Subcutaneous preadipocyte (primary cell): ENCODE measurements at places on chromosomes 2 and 18. TPM values are rescaled to one million over a fixed set of nuclear protein-coding genes. Genes with fewer than 3 reads are reported as not detected.

Gene DNAJC5G
- total RNA-seq, result not detected in 2 replicates

Gene ERLEC1
- total RNA-seq, result 50.7 and 68.8 TPM in 2 replicates

Gene ELOA2
- not detected in 2 replicates for total RNA-seq

Gene MC5R
- total RNA-seq, result not detected in 2 replicates

Gene SESTD1
- total RNA-seq, result 30.1 and 33.4 TPM in 2 replicates

Gene TMEM200C
- under 0.01 TPM in 1 of 2 replicates, not detected in the other for total RNA-seq

Gene FAM117B
- total RNA-seq, result 1.1 and 1.6 TPM in 2 replicates

Gene ANKRD53
- total RNA-seq, result 0.39 and 1.8 TPM in 2 replicates

Gene TRPM8
- 0.20 and 0.73 TPM in 2 replicates for total RNA-seq

Gene ACADL
- 0.20 and 0.37 TPM in 2 replicates for total RNA-seq

Gene MREG
- 1.8 and 2.7 TPM in 2 replicates for total RNA-seq

Gene KCNF1
- total RNA-seq, result not detected in 2 replicates

Gene KLF11
- 6.2 and 7.4 TPM in 2 replicates for total RNA-seq

Gene GNLY
- total RNA-seq, result not detected in 2 replicates

Gene ANKRD30B
- 0.20 TPM in 1 of 2 replicates, not detected in the other for total RNA-seq

Gene CRACDL
- not detected in 2 replicates for total RNA-seq

Gene DNER
- total RNA-seq, result 0.73 and 3.1 TPM in 2 replicates

Gene ITGAV
- total RNA-seq, result 104 and 124 TPM in 2 replicates

Gene PAX8
- total RNA-seq, result 2.9 and 6.6 TPM in 2 replicates

Gene RAB27B
- total RNA-seq, result 8.5 and 28.7 TPM in 2 replicates

Gene SLC5A7
- total RNA-seq, result not detected in 2 replicates

Gene LCT
- total RNA-seq, result 0.20 TPM in 1 of 2 replicates, not detected in the other

Gene OLA1
- 82.3 and 94.6 TPM in 2 replicates for total RNA-seq

Gene SAG
- not detected in 2 replicates for total RNA-seq

Gene BOLL
- not detected in 2 replicates for total RNA-seq

Gene PSMA8
- not detected in 2 replicates for total RNA-seq

Gene IL1F10
- not detected in 2 replicates for total RNA-seq

Gene RUFY4
- not detected in 2 replicates for total RNA-seq

Gene C2orf66
- total RNA-seq, result under 0.01 TPM in 1 of 2 replicates, not detected in the other

Gene C2orf80
- not detected in 2 replicates for total RNA-seq

Gene CCL20
- total RNA-seq, result 1.1 and 1.2 TPM in 2 replicates

Gene GREB1L
- 1.1 and 1.8 TPM in 2 replicates for total RNA-seq

Gene SOCS6
- 26.1 and 50.6 TPM in 2 replicates for total RNA-seq

Gene COL4A4
- under 0.01 TPM in 2 replicates for total RNA-seq

Gene CNDP1
- not detected in 2 replicates for total RNA-seq

Gene CCBE1
- total RNA-seq, result 32.3 and 36.0 TPM in 2 replicates

Gene SKOR2
- total RNA-seq, result not detected in 2 replicates

Gene TM4SF20
- under 0.01 TPM in 1 of 2 replicates, not detected in the other for total RNA-seq

Gene KIF5C
- total RNA-seq, result under 0.01 and 0.20 TPM in 2 replicates

Gene CYRIA
- 2.5 and 2.6 TPM in 2 replicates for total RNA-seq

Gene TEX44
- not detected in 2 replicates for total RNA-seq

Gene RNF152
- total RNA-seq, result 0.37 and 1.2 TPM in 2 replicates

Gene CD8B2
- not detected in 2 replicates for total RNA-seq

Gene RASGRP3
- 0.73 and 2.0 TPM in 2 replicates for total RNA-seq

Gene CDH7
- total RNA-seq, result not detected in 2 replicates

Gene MOGAT1
- total RNA-seq, result not detected in 2 replicates

Gene CLEC4F
- total RNA-seq, result not detected in 2 replicates

Gene FOXI3
- total RNA-seq, result not detected in 2 replicates

Gene STPG4
- under 0.01 and 0.20 TPM in 2 replicates for total RNA-seq

Gene RAX
- total RNA-seq, result not detected in 2 replicates
